ENCODE measurements at places on chromosomes 7 and 10. TPM values are rescaled to one million over a fixed set of nuclear protein-coding genes. Genes with fewer than 3 reads are reported as not detected.

GRCh38 chr7:86863452-86863851 is 196.0 kb downstream of the ELAPOR2 start:
- DNase-seq: no peak

DNA sequence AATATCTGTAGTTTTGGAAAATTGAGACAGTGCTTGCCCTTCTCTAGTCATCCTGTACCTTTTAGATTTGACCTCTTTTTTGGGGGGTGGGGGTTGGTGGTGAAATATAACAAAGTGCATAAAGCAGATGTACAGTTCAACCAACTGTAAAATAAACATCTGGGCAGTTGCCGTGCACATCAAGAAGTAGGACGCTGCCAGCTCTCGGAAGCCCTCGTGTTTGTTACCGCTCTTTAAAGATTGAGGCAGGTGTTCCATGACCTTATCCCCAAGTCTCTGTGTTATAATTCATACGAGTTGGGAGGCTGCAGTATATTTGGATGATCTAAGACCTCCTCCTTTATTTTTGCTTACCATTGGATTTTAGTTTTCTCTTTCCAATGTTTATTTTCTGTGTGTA is 55.1 kb downstream of the SDK1 start:
- DNase-seq: no peak

- no peak for DNase-seq
Observed at GRCh38 chr10:6177880-6178281, 24.9 kb upstream of the PFKFB3 start.

The VWDE gene
- polyA plus RNA-seq: 0.98 TPM

GRCh38 chr7:12508554-12508953 is 62.0 kb upstream of the SCIN start:
- no peak for DNase-seq

DNA sequence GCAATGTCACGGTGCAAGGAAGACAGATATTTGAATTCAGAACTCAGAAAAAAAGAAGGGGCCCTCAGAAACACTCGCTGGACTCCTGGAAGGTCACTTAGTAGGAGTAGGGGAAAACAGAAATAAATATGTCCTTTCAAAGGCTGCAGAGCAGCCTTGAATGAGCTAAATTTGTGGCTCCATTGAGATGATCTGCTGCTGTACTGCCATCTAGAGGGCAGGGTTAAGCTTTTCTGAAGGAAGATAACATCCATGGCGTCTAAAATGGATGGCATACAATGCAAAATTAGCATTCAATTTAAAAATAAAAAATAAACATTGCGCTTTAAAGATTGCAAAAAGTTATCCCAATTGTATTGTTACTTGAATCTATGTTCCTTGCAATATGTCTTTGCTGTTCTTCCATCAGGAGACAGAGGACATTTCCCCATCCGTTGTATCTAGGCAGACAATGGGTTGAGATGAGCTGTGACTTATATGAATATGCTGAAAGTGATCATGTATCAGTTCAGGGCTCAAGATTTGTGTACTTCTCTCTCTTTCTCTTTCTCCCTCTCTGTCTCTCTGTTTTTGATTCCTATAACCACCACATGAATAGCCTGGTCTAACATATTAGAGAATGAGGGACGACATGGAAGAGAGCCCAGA is 642.2 kb downstream of the SH2D4B start:
- no peak for DNase-seq

The NEBL gene
- polyA plus RNA-seq: 2.3 TPM

The FAS gene
- 11.0 TPM for polyA plus RNA-seq

The CHPF2 gene
- polyA plus RNA-seq: 18.3 TPM

The ZNF853 gene
- 15.2 TPM for polyA plus RNA-seq

- DNase-seq: no peak
Observed at GRCh38 chr10:60534761-60535389, 145.2 kb upstream of the ANK3 start.

The NKX2-3 gene
- polyA plus RNA-seq: 0.68 TPM

Data from muscle of back (tissue), 13 donors.